Karpas-422 (cell line): ENCODE measurements at places on chromosomes 2 and 18.

DNA sequence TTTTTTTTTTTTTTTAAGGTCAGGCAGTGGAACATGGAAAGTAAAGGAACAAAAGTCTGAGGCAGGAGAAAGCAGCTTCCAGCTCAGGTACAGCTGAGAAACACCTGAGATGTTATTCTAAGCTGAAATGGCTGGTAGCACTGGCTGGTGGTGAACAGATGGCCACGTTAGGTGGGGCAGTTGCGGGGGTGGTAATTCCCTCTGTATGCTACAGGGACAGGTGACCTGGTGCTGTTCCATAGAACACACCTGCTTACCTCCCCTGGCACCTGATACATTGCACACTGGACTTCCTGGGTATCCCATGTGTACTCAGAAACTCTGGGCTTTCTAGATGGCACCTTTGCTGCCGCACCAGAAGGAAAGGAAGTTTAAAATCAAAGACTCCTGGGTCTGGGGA lies 333.3 kb downstream of the SLC8A1 start:
- DNase-seq = no peak

GRCh38 chr2:70771446-70771845 lies 3.4 kb upstream of the ADD2 start:
- no peak for DNase-seq

DNA sequence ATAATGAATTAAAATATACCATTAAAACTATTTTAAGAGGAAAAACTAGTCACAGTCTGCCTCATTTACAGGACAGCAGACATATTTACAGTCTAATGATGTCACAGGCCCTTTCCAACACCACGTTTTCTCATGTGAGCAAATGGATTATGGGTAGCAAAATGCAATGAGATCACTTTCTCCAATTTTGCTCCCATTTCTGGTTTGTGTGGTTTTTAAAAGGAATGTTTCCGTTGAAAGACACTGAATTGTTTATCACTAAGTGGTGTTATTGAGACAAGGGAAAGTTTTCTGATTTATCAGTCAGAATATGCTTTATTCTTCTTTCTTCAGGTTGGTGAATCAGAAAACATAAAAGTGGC lies 11.4 kb upstream of the NR4A2 start:
- no peak for DNase-seq

DNA sequence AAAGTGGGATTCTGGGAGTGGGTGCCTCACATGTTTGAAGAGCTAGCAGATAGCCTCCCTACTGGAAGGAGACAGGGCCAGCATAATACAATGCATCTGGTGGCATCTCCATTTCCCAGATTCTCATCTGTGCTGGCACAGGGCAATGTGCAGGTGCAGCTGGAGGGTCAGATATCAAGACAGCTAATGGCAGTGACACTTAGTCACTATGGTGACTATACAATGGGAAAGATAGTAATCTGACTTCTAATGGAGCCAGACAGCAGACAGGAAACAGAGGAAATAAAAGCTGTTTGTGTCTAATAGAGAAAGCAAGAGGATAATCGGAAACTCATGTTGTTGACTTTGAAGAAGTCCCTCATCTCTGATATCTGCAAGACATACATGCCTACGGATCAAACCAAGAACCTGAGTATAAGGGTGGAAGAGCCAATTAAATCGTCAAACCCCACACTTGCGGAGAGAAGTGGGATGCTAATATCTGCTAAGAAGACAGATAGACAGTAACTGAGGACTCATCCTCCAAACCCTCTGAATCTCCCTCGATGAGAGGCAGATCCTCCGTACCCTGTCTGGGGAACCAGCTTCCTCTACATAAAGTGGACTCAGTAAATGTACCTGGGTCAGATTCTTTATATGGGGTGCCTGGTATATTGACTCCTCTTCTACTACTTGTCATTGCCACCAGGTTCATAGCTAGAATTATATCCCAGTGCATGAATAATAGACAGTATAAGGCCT lies 692.7 kb downstream of the SOCS6 start:
- DNase-seq = no peak

- DNase-seq = no peak
Observed at GRCh38 chr2:7077660-7078267, 160.6 kb downstream of the RNF144A start.

GRCh38 chr2:75100011-75100800 lies 99.1 kb downstream of the TACR1 start:
- peak; percentile 78 for DNase-seq

DNA sequence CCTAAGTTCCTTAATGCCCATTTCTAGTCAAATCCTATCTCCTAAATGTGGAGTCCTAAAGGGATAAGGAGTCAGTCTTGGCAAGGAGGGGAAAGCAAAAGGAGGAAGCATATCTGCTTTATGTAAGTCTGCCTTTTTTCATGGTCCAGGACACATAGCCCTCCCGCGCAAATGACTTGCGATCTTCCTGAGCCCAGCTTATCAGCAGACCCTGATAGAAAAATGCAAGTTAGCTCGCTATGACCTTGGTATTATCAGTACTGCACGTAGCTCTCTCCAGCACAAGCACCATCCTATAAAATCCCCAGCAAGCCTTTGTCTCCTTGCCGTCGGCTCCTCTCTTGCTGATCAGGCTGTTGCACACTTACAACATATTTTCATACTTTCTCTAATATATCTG lies 281.4 kb upstream of the KCNH7 start:
- DNase-seq = no peak
